ENCODE measurements at places on chromosomes 4 and X.

DNA sequence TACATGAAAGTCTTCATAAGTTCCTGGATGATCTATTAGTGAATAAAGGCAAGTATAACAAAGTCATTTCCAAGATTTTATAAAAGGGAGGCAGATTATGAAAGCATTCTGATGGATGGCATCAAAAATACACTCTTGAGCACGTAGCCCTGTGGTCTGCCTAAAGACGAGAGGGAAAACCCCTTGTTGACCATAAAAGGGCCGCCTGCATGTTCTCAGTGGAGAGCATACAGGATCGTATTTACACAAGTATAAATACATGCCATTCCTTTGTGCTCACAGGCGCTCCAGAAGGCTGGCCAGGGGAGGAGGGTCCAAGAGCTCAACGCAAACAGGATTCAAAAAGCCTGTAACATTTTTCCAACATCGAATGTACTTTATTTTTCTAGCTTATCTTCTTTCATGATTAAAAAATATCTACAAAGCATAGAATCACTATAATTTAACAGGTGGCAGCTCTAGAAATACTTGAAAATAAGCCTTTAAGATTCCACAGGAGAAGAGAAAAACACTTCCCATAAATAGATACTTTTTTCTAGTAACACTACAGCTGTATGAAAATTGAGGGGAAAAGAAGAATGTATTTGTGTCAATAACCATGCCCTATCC is 29.6 kb downstream of the PDGFC start:
- no peak for DNase-seq

GRCh38 chrX:1464971-1465285 is 12.2 kb upstream of the ASMTL start:
- DNase-seq: no peak

GRCh38 chrX:108064001-108064400 is 19.1 kb downstream of the VSIG1 start:
- no peak for DNase-seq

- DNase-seq: no peak
Measured at GRCh38 chr4:166594326-166594946, 639.9 kb downstream of the SPOCK3 start.

DNA sequence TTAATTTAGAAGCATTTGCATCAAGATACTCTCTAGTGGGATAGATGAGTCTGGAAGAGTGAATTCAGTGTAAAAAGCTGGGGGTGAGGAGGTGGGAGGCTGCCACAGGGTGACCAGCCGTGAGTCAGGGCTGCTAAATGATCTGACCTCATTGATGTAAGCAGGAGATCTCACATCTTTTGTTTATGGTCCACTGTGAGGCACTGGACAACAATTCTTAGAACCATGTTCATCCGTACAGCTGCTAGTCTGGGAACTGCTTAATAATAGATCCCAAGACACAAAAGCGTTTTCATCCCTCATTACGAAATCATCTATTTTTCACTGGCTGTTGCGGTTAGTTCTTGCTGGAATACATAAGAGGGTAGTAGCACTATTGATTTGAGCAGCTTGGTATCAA is 14.1 kb downstream of the KLF3 start:
- no peak for DNase-seq
